CD4-positive, alpha-beta T cell treated with Interferon alpha-2 for 1 hour (primary cell): ENCODE measurements at places on chromosomes 4 and X.

DNA sequence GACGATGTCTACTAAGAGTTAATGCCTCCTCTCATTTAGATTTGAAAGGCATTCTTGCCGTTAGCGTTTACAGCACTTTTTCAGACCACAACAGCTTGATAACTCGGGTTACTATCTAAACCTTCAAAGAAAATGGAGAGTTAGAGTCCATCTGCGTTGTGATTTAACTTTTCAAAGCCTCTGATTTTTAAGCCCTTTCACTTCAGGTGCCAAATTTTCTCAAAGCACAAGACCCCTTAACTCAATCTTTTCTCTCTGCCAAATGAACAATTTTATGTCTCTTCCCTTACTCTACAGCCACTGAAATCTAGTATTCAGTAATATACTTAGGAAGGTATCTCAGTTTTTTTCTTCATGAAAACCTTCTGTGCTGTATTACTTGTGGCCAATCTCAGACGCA, 310.5 kb downstream of the TENM3 start:
- no peak for DNase-seq

GRCh38 chr4:82898322-82899243, 2.0 kb upstream of the THAP9 start:
- DNase-seq, result peak; percentile 40

DNA sequence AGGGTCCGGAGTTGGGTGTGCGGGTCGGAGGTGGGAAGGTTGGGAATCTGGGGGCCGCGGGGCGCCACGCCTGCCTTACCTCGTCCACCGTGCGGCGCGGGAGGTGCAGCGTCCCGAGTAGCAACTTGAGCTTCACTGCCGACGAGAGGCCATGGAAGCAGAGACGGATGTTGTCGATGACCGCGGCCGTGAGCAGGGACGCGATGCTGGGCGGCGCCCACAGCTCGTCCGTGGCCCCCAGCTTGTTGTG, 178 bp downstream of the NELFA start:
- DNase-seq, result no peak

GRCh38 chrX:81202456-81202819, 536 bp downstream of the SH3BGRL start:
- no peak for DNase-seq

DNA sequence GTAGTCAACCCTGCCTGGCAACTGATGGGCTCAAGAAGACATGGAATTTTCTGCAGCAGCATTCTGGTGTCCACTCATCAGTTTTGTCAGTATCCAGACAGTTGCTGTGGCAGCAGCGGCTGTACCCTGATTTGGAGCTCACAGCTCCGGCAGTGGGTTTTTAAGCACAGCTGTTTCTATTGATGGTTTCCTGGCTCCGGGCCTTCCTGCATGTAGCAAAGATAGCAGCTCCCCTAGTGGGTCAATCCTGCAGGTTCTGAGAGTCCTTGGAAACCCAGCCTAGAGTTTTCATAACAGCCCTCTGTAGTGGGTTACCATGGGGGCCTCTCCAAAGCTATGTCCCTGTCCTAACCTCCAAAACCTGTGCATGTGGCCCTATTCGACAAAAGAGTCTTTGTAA, 84.0 kb upstream of the ATP6AP2 start:
- no peak for DNase-seq

DNA sequence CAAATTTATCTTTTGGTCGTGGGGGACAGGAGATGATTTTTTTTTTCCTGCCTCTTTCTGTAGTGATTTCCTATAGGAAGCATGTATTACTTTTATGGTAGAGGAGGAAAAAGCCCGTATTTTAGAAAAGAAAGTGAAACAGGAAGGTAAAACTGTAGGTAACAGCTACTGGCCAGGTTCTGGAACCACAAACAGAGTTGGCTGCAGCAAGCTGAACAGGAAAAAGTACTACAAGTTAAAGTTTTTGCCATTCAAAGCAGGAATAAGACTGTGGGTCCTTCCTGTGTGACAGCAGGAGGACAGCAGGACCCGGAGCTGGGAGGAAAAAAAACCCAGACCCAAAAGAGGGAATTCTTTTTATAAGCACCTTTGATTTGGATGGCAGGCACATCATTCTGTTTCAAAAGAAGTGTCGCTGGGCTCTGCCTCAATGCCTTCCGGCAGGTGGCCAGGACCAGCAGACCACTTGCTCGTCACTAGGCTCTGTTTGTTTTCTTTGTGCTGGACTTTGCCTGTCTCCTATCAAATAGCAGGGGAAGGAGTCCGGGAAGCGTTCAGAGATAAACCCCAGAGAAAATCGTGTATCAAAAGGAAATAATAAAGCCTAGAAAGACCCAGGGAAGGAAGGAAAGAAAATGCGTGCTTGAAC, 277.9 kb downstream of the ADGRA3 start:
- DNase-seq, result no peak

DNA sequence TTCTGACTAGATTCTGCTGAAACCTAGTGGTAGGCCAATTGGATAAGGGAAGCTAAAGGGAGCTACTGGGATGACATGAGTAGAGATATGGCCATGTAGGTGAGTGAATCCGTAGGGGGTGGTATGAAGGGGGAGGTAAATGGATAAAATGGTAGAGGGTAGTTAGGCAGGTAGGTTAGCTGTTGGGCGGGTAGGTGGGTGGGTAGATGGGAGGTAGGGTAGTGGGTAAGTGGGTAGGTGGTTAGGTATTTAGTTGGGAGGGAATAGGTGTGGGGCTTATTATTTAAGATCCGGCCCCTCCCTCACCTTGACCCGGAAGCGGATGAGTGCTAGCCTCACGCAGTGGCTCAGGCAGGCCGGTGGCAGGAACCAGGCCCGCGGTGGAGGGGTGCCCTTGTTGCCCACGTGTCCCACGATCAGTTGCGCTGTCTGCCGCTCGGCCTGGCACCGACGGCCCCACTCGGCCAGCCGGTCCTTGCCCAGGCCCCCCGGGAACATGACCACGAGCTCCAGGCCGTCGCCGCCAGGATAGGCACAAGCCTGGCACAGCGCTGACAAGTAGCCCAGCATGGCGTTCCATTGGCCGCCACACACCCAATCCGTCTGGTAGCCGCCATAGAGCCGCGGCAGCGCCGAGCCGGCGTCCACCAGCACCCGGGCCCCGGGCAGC, 725 bp downstream of the FAM120C start:
- DNase-seq, result peak; percentile 71

- DNase-seq, result no peak
Measured at GRCh38 chr4:7786517-7786916, 153.1 kb downstream of the AFAP1 start.

DNA sequence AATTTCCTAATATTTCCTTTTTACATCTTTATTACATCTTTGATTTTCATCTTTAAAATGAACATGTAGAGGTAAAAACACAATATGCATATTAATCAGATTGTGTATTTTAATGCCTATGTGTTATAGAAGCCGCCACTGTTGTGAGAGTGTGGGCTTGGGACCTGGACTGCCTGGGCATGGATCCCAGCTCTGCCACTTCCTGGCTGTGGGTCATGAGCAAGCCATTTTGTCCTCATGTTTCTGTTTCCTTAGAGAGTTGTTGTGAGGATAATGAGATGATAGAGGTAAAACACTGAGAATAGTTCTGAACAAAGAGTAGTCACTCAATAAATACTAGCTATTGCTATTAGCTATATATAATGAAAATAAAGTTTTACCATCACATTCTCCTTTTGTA, 38.4 kb upstream of the SCOC start:
- no peak for DNase-seq

DNA sequence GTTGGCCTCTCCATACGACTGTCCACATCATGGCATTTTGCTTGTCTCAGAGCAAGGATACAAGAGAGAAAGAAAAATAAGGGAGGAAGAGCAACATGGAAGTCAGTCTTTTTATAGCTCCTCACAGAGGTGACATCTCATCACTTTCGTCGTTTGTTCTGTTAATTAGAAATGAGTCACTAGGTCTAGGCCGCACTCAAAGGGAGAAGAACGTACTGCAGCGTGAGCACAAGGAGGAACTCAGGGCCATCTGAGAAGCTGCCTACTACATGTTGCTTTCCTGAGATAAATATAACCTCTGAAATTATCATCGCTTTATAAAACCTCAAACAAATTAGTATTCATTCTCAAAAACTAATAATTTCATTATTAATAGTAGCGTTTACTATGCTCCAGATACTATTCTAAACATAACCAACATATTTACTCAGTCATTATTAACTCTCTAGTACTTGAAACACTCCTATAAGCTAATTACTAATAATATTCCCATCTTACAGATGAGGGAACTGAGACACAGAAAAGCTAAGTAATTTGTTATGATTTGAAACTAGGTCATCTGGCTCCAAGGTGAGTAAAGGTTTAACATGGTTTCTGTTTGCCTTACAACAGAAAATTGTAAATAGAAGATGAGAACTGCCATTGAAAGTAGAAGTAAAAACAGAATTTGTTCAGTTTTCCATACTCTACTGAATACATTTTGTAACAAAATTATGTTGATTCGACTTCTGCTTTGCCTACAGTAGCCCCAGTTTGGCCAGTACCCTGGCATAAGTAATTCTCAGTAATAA, 213.2 kb upstream of the UGT8 start:
- DNase-seq, result no peak

GRCh38 chr4:64738240-64738639, 329.0 kb upstream of the TECRL start:
- no peak for DNase-seq

DNA sequence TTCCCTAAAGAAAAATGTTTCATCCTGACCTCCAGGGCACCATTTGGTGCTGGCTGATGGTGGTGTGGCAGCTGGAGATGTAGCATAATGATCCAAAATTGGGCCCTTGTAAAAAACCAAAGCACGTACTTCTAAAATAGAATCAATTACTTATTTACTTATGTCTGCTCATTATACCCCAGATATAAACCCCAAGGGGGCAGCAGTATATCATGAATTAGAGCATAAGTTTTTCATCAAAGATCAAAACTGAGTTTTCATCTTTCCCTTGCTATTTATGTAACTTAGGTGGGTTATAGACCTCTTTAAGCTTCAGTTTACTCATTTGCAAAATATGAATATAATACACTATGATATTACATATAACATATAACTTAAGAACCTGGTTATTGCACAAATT, 241.1 kb downstream of the TACR3 start:
- DNase-seq, result no peak

DNA sequence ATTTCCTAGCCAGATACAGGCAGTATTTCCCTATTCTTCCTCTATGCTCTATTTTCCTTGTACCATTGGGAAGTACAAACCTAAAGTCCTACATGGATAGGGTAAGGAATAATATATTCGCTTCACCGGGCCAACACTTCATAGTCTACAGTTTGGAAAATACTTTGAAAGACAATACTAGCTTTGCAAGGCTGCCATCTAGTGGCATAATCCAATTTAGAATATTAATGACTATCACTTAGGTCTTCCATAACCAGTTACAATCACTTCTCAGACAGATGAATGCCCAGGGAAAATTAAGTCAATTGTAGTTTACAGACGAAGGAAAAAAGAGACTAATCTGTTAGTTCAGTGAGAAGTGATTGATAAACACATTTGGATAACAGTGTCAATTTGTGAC, 141.0 kb upstream of the FAM47C start:
- peak; percentile 0 for DNase-seq

DNA sequence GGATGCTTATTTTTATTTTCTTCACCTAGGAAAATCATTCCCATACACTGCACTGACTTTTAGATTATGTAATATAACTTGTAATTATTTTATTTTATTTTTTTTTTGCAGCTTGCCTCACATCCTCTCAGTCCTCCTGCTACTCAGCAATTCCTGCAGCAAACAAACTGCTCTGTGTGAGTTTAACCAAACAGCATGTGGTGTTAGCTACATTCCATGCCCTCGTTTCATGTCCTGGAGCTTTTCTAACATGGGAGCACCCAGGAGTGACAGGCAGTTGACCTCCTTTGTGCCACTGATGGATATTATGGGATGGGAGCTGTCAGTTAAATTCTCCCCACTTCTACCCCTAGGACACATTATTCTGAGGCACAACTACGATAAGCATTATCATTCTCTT, 24.8 kb downstream of the CXCL1 start:
- DNase-seq, result no peak

- DNase-seq, result no peak
Measured at GRCh38 chr4:101283434-101283833, 63.9 kb downstream of the PPP3CA start.

DNA sequence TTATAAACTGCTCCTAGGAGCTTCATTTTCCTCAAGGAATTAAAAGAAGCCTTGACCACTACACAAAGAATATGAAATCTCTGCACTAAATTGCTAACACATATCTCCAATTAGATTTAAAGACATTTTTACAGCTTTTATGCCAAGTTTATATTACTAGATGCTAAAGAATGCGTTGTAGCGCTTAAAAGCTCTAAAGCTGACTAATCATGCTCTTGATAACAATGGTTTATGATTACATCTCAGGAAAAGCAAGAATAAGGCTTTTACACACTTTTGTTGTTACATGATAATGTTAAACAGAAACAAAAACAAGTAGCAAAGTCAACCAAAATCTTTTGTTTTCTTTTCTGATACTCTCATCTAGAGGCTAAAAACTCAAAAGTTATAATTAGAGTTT, 44.7 kb downstream of the SLC10A7 start:
- no peak for DNase-seq

- DNase-seq, result no peak
Measured at GRCh38 chr4:9146967-9147366, 23.2 kb upstream of the FAM90A26 start.
